ENCODE measurements at places on chromosomes 5 and 9.

GRCh38 chr9:93713716-93714115 is 137.3 kb downstream of the PHF2 start:
- no peak for DNase-seq

GRCh38 chr5:85293145-85293785 is 908.6 kb upstream of the EDIL3 start:
- DNase-seq: no peak

GRCh38 chr5:107639990-107640389 is 30.7 kb downstream of the EFNA5 start:
- no peak for DNase-seq

DNA sequence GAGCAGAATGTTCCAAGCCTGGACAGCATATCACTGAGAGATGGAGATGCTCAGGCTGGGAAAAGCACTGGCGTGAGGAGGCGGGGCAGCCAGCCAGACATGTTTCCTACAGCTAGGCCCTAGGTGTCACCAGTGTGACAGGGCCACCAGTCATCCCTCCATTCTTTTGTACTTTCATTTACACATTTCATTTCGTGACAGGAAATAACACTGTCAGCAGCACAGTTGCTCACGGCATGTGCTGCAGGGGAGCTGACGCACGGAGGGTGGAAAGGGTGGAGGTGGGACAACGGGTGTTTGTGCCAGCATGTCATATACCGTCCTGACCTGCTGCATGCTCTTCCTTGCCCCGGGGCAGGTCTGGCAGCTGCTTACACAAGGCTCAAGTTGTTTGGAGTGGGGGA is 14.8 kb upstream of the CEMIP2 start:
- no peak for DNase-seq

GRCh38 chr9:120514405-120514804 is 65.6 kb downstream of the CDK5RAP2 start:
- DNase-seq: no peak

DNA sequence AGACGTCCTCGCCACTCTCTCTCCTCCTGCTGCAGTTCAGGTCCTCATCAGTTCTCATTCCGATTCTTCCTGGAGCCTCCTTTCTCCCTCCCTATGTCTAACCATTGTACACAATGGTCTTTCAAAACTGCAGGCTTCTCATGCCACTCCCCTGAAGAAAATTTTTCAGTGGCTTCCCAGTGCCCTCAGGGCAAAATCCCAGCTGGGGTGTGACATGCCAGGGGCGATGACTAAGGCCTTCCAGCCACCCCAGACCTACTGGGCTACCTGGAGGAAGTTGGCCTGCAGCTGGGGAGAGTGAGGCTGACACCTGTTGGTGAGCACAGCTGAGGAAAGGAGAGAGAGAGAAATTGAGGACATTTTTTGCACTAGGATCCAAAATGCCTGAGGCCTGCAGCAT is 65.2 kb downstream of the SREK1 start:
- DNase-seq: no peak

DNA sequence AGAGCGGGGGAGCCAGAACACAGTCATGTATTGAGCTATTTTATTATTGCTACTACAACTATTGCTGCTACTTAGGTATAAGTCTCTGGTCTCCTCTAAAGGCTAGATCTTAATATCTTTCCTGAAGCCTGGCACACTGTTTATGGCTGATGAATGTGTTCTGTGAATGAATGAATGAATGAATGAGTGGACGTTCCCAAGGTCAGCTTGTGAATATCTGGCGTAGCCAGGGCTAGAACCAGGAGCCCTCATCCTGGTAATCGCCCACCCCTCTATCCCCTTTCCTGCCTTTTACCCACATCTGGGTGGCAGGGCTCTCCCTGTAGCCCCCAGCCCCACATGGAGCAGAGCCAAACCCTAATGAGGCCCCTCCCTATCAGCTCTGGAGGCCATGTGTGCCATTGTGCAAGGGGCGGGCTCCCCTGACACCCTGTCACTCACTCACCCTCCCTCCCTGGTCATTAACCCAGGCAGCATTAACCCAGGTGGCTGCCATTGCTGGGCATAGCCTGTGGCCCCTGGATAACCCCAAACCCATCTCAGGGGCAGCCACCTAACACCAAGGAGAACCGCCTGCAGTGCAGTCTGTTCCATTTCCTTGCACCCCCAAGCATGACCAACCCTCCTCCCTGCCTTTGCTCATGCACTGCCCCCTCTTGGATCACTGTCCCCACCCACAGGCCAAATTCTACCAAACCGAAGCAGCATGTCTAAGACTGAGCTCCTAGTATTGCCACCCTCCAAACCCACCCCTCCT is 2.0 kb upstream of the AKNA start:
- no peak for DNase-seq

- peak; percentile 57 for DNase-seq
Measured at GRCh38 chr5:138503487-138504270, 38.4 kb downstream of the EGR1 start.

Measured in caudate nucleus (tissue), 63 donors.